Uterine smooth muscle cell (primary cell): ENCODE measurements at places on chromosomes 16 and 17. TPM values are rescaled to one million over a fixed set of nuclear protein-coding genes. Genes with fewer than 3 reads are reported as not detected.

Gene TBC1D3B
- total RNA-seq: 0.77 and 2.5 TPM in 2 replicates

Gene NPIPB8
- total RNA-seq: under 0.01 and 0.12 TPM in 2 replicates

Gene ZNF778
- total RNA-seq: 11.7 and 30.0 TPM in 2 replicates

Gene PIRT
- not detected in 2 replicates for total RNA-seq

Gene MYH8
- total RNA-seq: under 0.01 TPM in 1 of 2 replicates, not detected in the other

Gene KIF19
- not detected in 2 replicates for total RNA-seq

Gene ZNF830
- total RNA-seq: 15.2 and 16.2 TPM in 2 replicates

Gene PCTP
- 13.1 and 17.0 TPM in 2 replicates for total RNA-seq

Gene CHST5
- total RNA-seq: under 0.01 and 0.11 TPM in 2 replicates

Gene KCNH6
- total RNA-seq: not detected in 2 replicates

Gene NUPR1
- total RNA-seq: 12.1 and 30.9 TPM in 2 replicates

Gene XYLT1
- total RNA-seq: 17.0 and 22.7 TPM in 2 replicates

Gene RPGRIP1L
- total RNA-seq: 17.3 and 17.4 TPM in 2 replicates

Gene AOC3
- 0.11 and 0.12 TPM in 2 replicates for total RNA-seq

Gene KCNH4
- total RNA-seq: not detected in 2 replicates

Gene IKZF3
- total RNA-seq: not detected in 2 replicates

Gene CNTNAP1
- total RNA-seq: 45.2 and 52.4 TPM in 2 replicates

Gene CCL16
- total RNA-seq: not detected in 2 replicates

Gene FBXW10B
- total RNA-seq: 0.62 and 0.89 TPM in 2 replicates

Gene KRTAP3-2
- not detected in 2 replicates for total RNA-seq

Gene KRT33B
- 1.1 and 2.7 TPM in 2 replicates for total RNA-seq

Gene KRT28
- not detected in 2 replicates for total RNA-seq

Gene CASKIN1
- total RNA-seq: 0.12 and 0.33 TPM in 2 replicates

Gene ZG16
- not detected in 2 replicates for total RNA-seq

Gene RNF166
- total RNA-seq: 17.5 and 18.6 TPM in 2 replicates

Gene PLXDC1
- total RNA-seq: 0.11 TPM in 1 of 2 replicates, not detected in the other

Gene MEIOB
- 0.22 and 0.50 TPM in 2 replicates for total RNA-seq

Gene CCL8
- not detected in 2 replicates for total RNA-seq

Gene KCNG4
- total RNA-seq: not detected in 2 replicates

Gene MYH1
- under 0.01 TPM in 1 of 2 replicates, not detected in the other for total RNA-seq

Gene HOXB6
- 0.62 and 0.77 TPM in 2 replicates for total RNA-seq

Gene TLCD2
- total RNA-seq: 2.3 and 4.6 TPM in 2 replicates

Gene CLEC18B
- total RNA-seq: 0.25 and 0.33 TPM in 2 replicates

Gene CBFA2T3
- not detected in 2 replicates for total RNA-seq

Gene GP2
- total RNA-seq: not detected in 2 replicates

Gene PIEZO1
- 205 and 266 TPM in 2 replicates for total RNA-seq

Gene NPW
- total RNA-seq: 0.33 and 0.87 TPM in 2 replicates

Gene FNDC8
- total RNA-seq: not detected in 2 replicates

Gene CMTM2
- not detected in 2 replicates for total RNA-seq

Gene LPO
- total RNA-seq: not detected in 2 replicates

Gene TXNDC17
- total RNA-seq: 114 and 152 TPM in 2 replicates

Gene GAS7
- 3.0 and 6.5 TPM in 2 replicates for total RNA-seq

Gene HSD3B7
- total RNA-seq: 28.0 and 35.6 TPM in 2 replicates

Gene KCNJ12
- total RNA-seq: under 0.01 and 0.37 TPM in 2 replicates

Gene RNF222
- total RNA-seq: not detected in 2 replicates
